Activated T-helper 1 cell treated with Interleukin-2 at 50 U/mL for 16 hours (primary cell): ENCODE measurements at places on chromosomes 6 and 20.

DNA sequence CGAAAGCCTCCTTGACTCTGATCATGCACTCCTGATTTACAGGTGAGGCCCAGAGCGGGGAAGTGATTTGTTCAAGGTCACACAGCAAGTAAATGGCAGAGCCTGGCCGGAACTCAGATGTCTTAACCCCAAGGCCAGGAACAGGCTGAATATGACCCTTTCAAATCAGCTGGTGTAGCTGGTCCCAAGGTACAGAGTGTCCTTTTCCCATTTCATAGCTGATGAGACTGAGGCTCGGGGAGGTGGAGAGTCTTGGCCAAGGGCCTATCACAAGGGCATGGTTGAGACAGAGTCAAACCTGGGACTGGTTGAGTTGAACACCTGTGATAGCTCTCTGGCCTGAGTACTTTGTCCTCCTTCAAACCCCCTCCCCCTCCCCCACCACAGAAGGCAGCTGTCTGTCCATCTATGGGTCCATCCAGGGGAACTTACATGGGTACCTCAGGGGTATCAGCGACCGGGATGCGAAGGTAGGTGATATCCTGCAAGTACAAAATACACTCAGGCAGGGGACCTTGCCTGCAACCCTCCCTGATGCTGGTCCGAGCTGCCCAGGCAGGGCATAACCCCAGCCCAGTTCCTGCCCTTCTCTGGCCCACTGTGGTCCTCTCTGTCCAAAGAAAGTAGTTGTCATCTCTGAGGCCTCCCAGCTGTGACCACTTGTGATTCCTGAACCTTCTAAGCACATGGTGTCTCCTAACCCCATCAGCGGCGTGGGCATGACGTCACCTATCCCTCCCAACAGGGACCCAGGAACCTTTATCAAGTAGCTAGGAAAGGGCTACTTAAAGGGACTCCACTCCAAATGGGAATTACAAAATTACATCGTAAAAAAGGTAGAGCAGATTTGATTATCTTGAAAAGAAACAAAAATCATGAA is 5.6 kb downstream of the DUSP15 start:
- no peak for DNase-seq

DNA sequence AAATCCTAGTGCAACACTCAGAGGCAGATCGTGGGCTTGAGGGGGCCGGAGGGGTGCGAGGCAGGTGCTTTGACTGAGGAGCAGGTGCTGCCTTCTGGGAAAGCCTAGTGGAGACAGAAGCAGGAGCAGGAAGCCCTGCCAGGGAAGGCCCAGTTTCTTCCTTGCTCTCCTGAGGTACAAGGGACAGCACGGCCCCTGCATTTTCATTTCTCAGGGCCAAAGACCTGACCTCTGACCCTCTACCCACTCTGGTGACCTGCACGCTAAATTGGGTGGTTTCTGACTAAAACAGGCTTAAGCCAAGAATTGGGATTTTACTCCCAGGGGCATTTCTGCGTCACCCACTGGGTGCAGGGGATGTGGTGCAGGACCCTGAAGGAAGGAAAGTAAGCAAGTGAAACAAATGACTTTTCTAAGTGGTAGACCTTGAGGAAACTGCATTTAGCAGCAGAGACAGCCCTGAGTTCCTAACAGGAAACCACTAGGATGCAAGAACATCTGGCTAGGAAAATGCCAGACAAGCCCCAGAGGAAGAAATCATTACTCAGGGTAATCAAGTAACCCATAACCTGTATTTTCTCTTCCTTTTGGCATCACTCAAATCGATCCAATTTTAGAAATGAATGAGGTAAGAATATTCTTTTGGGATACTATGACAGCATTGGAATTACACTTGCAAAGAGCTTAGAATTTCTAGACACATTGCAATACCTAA is 141.7 kb downstream of the CD164 start:
- DNase-seq: no peak

- no peak for DNase-seq
Measured at GRCh38 chr6:117505311-117505710, 22.8 kb downstream of the DCBLD1 start.

DNA sequence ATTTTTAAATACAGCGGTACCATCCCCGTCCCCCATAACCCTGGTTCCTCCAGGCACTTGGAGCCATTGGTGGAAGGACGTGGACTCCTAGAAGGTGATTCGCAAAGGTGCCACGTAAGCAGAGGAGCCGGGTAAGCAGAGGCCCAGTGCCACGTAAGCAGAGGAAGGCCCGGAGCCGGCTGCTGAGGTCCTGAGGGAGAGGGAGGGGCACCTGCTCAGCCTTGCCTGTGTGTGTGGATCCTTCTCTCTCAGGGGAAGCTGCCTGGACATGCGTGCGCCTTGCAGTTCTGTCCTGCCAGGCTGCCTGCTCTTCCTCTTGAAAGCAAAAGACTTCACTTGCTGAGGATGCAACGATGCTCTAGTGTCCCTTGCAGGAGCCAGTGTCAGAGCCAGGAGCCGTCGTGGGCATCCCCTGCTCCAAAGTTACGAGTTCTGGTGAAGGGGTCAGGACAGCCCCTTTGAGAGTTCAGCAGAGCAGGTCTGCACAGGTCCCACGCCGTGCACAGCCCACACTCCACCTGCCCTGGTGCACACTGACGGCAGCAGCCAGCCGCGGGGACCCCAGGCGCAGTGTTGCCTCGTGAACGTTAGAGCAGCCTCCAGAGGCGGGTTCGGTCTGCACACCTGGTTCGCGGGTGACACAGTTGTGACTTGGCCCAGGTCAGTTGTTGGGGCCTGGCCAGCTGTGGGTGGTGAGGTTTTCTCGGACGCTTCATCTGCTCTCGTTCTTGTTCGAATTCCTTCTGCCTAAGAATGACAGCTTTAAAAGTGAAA is 1.9 kb upstream of the NKAIN4 start:
- DNase-seq: no peak

- DNase-seq: peak; percentile 79
Measured at GRCh38 chr6:41560431-41561192, 14.4 kb downstream of the FOXP4 start.

GRCh38 chr6:324729-325125 is 32.4 kb downstream of the DUSP22 start:
- DNase-seq: no peak

- no peak for DNase-seq
Measured at GRCh38 chr20:5833309-5833941, 83.2 kb downstream of the SHLD1 start.

GRCh38 chr20:56433221-56433879 is 21.3 kb downstream of the CASS4 start:
- no peak for DNase-seq

- no peak for DNase-seq
Measured at GRCh38 chr6:45504947-45505346, 127.2 kb upstream of the SUPT3H start.

DNA sequence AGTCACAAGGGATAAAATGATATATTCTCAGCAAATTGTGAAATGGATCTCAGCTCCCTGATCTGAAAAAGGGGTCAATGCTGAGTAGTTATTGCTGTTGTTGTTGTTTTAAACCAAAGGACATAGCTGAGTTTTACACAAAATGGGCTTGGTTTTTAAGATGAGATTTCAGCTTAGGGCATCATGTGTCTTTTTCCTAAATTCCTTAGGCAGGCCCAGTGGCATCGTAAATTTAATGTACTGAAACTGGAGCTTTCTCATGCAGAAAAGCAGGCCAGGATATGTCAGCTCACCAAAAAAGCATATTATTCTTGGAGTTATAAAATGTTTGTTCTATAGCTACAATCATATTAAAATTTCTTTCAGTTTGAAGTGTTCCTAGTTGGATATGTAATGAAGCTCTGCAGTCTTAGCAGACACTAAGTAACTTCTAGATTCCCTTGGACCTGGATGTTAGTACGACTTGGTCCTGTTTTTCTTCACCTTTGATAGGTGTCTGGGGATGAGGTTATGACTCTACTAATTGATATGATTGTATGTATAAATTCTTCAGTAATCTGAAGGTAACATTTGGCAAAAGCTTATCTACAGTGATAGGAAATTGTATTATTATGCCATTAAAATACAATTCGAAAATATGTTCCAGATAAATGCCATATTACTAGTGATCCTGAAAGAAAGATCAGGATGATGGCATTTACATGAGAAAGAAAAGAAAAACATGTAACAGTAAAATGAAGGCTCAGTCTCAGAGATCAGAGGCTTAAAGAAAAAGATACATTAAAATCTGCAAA is 663.3 kb downstream of the RFPL4B start:
- no peak for DNase-seq

- no peak for DNase-seq
Measured at GRCh38 chr6:166903027-166903426, 53.3 kb downstream of the RNASET2 start.

DNA sequence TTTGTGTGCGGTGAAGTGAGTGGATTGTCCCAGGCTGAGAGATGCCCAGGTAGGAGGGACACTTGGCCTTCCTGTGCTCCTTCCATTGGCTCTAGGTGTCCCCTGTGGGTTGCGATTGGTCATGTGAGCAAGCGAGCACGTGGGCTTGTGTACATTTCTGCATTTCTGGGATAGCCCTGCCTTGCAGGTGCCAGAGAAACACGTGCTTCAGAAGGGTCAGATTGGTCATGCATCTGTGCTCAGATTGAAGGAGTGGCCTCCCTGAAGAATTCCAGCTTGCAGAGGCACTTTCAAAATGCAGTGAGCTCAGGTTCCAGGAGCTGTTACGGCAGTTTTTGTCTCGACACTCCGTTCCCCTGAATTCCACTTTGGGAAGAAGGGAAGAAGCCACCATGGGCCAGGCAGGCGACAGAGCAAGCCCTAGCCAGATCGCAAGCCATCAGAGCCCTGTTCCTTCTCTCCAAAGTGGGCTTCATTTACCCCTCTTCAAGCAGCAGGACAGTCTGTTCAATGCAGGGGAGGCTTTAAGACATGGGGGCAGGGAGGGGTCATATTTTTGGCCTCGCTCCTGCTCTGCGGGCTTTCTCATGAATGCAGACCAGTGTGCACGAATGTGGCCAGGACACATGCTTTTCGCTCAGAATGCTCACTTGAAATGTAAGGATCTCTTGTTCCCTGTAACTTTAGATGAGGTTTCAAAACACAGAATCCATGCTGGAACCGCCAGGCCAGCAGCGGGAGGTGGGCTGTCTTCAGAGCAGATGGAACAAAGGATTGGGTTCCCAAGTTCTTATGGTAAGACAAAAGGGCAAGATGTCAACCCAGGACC is 78.6 kb upstream of the AKAP12 start:
- no peak for DNase-seq

DNA sequence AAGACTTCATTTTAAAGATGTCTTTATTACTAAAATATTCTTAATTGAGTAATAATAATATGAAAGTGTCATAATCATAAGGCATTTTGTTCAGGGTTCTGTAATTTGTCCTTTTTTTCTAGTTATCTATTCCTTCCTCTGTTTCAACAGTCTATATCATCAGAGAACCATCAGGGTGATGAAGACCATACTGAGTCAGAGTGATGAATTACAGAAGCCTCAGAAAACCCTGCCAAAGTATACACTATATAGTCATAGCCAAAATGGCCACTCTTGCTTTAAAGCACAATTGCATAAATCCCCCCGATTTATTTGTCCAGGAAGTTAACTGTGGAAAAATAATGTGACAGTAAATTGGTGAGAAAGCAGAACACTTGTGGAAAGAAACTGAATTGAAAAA is 735.0 kb downstream of the EPHA7 start:
- no peak for DNase-seq
